ENCODE measurements at places on chromosomes 4 and X.

- DNase-seq, result no peak
These were observed 97.9 kb downstream of the NEUROG2 start for GRCh38 chr4:112418092-112418491.

GRCh38 chr4:62262676-62263075 lies 1062.5 kb downstream of the ADGRL3 start:
- no peak for DNase-seq

DNA sequence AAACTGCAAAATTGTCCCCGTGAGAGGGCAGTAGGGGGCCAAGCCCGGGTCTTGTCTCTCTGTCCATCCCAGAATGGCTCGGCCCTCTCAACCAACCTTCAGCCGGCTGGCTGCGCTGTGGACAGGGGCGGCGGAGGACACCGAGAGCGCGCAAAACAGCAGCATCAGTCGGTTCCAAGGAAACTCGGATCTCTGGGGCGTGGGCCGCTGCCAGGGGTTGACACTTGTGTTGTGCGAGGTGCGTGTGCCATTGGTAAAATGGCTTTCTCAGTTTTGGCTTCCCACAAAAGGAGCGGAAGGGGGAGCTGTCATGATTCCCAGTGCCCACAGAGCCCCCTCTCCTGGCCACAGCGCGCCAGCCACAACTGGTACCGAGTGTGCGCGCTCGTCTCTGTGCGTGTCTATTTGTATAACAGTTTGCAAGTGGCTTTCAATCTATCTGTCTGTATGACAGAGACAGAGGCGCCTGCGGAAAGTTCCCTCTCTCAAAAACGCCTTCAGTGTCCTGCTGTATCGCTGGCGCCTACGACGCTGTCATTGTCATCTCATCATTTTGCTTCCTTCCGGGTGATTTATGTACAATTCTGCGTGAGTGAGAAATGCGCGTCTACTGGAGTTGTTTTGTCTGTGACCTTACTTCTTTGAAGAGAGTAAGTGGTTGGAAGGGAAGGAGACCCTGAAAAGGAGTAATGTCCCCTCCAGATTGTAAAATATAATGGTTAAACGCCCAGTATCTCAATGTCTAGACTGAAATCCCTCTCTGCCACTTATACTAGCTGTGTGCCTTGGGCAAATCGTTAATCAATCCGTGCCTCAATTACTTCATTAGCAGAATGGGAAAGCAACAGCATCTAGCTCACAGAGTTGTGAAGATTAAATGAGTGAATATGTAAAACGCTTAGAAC lies 1.8 kb downstream of the DKK2 start:
- no peak for DNase-seq

- no peak for DNase-seq
These were observed at the start of gene DGAT2L6 for GRCh38 chrX:70176938-70177533. Gene DGAT2L6, plus strand, starts transcription at chrX:70177483. Its CDS starts 100 bp downstream, at chrX:70177583.

- no peak for DNase-seq
These were observed 75.2 kb downstream of the LUZP4 start for GRCh38 chrX:115364670-115365069.

- DNase-seq, result no peak
These were observed 48.8 kb downstream of the LIMCH1 start for GRCh38 chr4:41586675-41587225.

DNA sequence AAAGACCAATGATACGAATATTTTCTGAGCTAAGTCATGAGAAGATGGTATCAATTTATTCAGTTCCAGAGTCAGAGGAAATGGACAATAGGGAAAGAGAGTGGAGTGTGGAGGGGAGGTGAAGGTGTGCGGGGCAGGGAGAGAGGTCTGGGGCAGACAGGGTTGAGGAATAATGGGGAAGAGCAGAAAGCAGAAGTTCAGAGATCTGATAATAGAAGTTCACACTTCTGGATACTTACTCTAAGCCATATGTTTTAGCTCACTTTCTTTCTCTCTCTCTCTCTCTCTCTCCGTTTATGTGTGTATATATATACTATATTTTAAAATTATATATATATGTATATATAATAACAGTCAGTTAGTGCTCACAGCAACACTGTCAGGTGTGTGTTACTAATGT lies 40.4 kb downstream of the FOXR2 start:
- DNase-seq, result no peak

GRCh38 chr4:143282211-143282707 lies 54.4 kb upstream of the GAB1 start:
- no peak for DNase-seq

DNA sequence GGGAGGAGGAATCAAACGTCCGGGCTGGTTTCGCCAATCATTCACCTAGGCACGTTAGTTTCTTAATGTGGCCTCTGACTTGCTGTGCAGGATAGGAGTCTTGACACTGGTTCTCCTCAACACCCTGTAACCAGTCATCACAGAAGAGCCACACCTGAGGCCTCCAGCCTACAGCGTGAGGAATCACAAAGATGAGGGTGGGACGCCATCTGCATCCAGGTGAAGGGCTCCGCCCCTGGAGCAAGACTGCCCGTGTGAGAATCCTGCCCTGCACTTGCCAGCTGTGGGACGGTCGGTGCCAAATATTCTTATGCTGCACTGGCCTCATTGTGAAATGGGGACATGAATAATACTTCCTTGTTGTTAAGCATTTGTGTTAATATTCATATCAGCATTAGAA lies 35.7 kb upstream of the TSPAN5 start:
- DNase-seq, result no peak

GRCh38 chr4:174674305-174674840 lies 152.1 kb upstream of the HPGD start:
- DNase-seq, result peak; percentile 53

DNA sequence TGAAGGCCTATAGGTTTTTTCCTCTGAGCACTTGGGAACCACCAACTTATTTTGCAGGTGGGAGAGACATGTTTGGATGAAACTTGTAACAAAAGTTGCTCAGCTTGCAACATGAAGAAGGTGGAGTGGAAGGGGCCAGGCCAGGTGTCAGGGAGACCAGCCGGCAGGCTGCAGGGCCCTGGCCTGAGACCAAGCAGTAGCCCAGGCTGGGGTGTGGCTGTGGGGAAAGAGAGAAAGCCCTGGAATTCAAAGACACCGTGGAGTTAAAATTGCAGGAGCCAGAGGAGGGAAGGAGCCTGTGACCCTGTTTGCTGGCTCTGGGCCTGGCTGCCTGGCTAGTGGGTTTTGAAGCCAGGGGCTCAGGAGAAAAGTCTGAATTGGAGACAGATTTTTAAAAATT lies 43.4 kb downstream of the EFNB1 start:
- no peak for DNase-seq

GRCh38 chr4:76779740-76780459 lies 118.0 kb downstream of the SOWAHB start:
- no peak for DNase-seq

Measured in fibroblast of pulmonary artery (primary cell).